ENCODE measurements at places on chromosomes 1 and 21.
A peak's percentile ranks its signal among the peaks of the same experiment; 100 is the strongest.

GRCh38 chr1:4161366-4162006, 261.4 kb upstream of the C1orf174 start:
- no peak for DNase-seq

- no peak for DNase-seq
Observed at GRCh38 chr1:209924390-209924789, 13.6 kb upstream of the SYT14 start.

DNA sequence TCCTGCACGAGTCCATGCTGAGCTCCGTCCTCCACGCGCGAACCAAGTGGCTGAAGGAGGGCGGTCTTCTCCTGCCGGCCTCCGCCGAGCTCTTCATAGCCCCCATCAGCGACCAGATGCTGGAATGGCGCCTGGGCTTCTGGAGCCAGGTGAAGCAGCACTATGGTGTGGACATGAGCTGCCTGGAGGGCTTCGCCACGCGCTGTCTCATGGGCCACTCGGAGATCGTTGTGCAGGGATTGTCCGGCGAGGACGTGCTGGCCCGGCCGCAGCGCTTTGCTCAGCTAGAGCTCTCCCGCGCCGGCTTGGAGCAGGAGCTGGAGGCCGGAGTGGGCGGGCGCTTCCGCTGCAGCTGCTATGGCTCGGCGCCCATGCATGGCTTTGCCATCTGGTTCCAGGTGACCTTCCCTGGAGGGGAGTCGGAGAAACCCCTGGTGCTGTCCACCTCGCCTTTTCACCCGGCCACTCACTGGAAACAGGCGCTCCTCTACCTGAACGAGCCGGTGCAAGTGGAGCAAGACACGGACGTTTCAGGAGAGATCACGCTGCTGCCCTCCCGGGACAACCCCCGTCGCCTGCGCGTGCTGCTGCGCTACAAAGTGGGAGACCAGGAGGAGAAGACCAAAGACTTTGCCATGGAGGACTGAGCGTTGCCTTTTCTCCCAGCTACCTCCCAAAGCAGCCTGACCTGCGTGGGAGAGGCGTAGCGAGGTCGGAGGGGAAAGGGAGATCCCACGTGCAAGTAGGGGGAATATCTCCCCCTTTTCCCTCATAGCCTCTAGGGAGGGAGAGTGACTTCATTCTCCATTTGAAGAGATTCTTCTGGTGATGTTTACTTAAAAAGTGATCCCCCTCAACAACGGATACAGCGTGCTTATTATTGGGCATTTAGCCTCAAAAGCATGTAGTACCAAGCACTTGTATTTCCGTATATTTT, 991 bp downstream of the PRMT6 start:
- peak; percentile 3 for DNase-seq

GRCh38 chr1:91098299-91098906, 76.6 kb upstream of the ZNF644 start:
- DNase-seq: no peak

DNA sequence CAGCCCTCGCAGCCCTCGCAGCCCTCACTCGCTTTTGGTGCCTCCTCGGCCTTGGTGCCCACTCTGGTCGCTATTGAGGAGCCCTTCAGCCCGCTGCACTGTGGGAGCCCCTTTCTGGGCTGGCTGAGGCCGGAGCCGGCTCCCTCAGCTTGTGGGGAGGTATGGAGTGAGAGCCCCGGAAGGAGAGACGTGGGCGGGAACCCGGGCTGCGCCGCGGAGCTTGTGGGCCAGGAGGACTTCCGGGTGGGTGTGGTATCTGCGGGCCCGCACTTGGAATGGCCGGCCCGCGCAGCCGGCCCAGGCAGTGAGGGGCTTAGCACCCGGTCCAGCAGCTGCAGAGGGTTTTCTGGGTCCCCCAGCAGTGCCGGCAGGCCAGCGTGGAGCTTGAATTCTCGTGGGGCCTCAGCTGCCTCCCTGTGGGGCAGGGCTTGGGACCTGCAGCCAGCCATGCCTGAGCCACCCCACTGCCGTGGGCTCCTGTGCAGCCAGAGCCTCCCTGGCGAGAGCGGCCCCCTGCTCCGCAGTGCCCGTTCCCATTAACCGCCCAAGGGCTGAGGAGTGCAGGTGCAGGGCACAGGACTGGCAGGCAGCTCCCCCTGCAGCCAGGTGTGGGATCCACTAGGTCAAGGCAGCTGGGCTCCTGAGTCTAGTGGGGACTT, 9.9 kb upstream of the CFHR2 start:
- no peak for DNase-seq

GRCh38 chr1:177945943-177946650, 23.8 kb downstream of the SEC16B start:
- no peak for DNase-seq

DNA sequence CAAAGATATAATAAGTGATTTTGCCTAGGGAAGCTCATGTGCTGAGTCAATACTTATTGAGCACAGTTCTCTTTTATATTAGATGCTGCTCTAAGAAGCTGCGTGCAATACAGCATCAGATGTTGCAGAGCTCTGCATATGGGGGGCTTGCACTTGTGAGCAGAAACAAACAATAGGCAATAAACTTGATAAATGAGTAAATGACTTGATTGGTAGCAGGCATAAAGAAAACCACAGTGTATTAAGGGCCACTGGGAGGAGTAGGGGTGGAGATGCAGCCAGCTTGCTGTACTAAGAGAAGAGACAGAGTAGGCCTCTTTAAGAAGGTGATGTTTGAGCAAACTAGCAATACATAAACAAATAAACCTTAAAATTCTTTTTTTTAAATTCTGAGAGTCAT, 598.5 kb upstream of the ADAMTS5 start:
- DNase-seq: no peak

DNA sequence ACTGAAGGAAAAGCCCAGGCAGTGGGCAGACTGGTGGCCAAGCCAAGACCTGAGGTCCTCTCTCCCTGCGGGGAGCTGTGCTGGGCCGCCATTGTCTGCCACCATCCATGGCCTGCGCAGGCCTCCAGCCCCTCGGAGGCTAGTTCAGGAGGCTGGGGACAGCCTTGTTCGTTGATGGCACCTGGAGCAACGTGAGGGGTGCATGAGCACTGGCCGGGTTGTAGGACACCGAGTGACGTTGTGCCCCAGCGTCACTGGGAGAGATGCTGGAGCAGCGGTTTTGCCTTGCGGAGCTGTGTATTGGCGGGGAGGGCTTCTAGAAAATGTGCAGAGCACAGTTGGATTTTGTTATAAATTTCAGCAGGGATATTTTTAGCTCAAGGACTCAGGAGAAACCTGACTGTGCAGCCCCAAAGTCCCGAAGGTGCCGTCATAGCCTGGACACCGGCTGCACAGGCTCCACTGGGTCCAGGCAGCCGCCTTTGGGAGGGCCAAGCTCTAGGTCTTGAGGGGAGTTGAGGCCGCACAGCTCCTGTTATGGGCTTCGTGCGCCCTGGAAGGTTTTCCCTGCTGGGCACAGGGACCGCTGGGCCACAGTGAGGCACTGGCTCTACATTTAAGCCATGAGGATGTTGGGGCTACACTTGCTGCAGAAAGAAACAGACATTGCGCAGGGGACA, 48.2 kb upstream of the ADARB1 start:
- no peak for DNase-seq

GRCh38 chr1:59926381-59927123, at the start of gene CYP2J2:
TSS of gene CYP2J2 (minus strand) at chr1:59926773. CDS start at chr1:59926746, 27 bp downstream.
- DNase-seq: no peak

GRCh38 chr1:158801396-158801795, 20.4 kb upstream of the OR6N2 start:
- DNase-seq: no peak

DNA sequence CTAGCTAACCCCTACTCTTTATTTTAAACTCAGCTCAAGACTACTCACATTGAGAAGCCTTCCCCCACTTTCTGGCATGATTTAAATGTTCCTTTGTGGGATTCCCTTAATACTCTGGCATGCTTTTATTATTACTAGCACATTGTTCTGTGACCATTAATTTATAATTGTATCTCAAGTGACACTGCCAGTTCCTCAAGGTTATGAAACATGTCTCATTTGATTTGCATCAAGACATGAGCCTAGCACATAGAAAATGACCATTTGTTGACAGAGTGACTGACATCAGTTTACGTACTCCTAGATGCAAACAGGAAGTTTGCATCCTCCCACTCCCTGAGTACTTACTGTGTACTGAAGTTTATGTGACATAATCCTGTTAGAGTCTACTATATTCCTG, 15.2 kb downstream of the RGS4 start:
- DNase-seq: no peak

- no peak for DNase-seq
Observed at GRCh38 chr21:46112725-46113215, 14.9 kb downstream of the COL6A2 start.

DNA sequence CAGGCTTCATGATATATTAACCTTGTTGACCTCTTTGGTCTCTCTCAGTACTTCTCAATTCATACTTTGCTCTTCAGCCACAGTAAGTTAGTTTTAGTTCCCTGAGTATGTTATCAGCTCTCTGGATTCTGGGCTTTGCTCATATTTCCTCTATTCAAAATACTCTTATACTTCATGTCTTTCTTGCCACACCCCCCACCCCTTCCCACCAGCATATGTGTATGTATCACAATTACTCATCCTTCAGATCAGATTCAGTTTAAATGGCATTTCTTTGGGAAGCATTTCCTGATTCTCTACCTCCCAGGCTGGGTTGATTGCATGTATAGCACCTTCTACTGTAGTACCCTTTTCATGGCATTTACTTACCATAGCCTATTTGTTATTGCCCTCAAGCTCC, 28.3 kb downstream of the SLC30A7 start:
- DNase-seq: no peak

GRCh38 chr1:15820478-15820877, 13.0 kb upstream of the UQCRHL start:
- no peak for DNase-seq

DNA sequence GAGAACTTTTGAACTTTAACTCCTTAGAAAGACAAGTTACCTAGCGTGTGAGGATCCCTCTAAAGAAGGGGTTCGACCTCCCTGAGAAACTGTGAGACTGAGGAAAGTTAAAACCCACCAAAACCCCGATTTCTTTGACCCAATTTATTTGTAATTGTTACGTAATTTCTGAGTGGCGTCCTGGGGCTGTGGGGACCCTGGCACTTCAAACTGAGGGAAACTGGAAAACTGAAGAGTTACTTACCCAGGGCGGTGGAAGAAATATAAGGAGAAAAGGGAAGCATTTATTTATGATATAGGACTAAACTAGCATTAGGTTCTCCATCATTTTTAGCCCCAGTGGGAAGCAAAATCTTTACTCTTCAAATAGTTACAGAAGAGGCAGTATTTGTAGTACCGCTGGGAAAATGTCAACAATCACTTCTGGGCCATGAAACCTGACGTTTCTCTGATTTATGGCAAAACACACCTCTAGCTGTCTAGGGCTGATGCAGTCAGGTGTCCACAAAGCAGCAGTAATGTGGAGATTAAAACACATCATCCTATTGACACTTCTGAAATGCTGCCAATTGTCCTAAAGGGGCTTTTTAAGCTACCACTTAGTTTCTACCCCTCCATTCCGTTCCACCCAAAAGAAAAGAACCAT, 430 bp downstream of the S100B start:
- DNase-seq: no peak

DNA sequence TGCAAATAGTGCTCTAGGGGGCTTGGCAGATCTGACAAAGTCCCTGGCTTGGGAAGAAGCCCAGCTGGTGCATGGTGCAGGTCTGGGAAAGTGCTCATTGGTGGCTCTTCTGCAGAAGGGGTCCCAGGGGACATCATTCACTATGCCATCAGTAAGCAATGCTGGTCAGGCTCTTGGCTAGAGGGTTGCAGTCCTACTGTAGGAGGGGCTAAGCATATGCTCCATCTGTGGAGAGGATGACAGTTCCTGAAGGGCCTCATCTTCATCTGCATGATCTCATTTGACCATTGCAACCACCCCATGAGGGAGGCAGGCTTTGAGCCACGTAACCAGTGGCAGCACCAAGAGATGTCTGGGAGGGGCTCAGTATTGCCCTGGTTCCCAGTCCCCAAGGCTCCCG, 31.5 kb upstream of the VASH2 start:
- DNase-seq: no peak

DNA sequence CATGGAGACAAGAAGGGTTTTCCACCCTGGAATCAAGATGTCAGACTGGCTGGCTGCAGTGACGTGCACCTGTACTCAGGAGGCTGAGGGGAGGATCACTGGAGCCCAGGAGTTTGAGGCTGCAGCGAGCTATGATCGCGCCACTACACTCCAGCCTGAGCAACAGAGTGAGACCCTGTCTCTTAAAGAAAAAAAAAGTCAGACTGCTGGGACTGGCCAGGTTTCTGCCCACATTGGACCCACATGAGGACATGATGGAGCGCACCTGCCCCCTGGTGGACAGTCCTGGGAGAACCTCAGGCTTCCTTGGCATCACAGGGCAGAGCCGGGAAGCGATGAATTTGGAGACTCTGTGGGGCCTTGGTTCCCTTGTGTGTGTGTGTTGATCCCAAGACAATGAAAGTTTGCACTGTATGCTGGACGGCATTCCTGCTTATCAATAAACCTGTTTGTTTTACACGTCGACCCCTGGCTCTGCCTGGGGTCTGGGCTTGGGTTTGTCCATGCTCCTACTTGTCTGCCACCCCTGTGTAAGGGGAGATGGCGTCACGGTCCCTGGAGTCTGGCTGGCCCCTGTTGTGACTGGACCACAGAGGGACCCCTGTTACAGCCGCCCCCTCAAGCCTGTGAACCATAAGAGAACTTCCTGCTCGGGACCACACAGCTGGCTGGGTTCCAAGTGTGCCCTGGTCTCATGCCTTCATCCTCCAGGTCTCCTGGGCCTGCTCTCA, 20.9 kb upstream of the VPS13D start:
- DNase-seq: peak; percentile 72

- DNase-seq: no peak
Observed at GRCh38 chr1:37691497-37692077, 729 bp upstream of the CDCA8 start.

DNA sequence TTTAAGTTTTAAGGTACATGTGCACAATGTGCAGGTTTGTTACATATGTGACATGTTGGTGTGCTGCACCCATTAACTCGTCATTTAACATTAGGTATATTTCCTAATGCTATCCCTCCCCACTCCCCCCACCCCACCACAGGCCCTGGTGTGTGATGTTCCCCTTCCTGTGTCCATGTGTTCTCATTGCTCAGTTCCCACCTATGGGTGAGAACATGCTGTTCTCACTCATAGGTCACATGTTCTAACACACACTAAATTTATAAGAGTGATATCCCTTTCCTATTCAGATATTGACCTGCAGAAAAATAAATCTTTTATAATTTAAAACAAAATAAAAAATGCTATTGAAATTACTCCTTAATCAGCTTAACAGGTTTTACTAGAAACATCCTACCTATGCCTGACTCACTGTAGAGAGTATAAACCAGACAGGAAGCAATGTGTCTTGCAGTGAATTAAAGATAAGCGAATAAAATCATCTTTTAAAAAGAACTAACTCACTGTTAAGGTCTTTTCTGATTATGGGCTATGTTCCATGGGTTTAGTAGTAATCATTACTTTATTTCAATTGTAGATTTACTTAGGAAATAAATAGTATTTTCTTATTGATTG, 82.0 kb upstream of the DPH5 start:
- no peak for DNase-seq

- peak; percentile 92 for DNase-seq
Observed at GRCh38 chr1:12177999-12178441, 11.2 kb downstream of the TNFRSF1B start.

All from stimulated activated CD8-positive, alpha-beta memory T cell treated with anti-CD3 and anti-CD28 coated beads, Interleukin-7, amount 100 ng/mL, for 1 hour (primary cell).